ENCODE measurements at places on chromosomes 3 and 15.

GRCh38 chr3:139299261-139300132 lies 44.3 kb upstream of the MRPS22 start:
- no peak for DNase-seq

DNA sequence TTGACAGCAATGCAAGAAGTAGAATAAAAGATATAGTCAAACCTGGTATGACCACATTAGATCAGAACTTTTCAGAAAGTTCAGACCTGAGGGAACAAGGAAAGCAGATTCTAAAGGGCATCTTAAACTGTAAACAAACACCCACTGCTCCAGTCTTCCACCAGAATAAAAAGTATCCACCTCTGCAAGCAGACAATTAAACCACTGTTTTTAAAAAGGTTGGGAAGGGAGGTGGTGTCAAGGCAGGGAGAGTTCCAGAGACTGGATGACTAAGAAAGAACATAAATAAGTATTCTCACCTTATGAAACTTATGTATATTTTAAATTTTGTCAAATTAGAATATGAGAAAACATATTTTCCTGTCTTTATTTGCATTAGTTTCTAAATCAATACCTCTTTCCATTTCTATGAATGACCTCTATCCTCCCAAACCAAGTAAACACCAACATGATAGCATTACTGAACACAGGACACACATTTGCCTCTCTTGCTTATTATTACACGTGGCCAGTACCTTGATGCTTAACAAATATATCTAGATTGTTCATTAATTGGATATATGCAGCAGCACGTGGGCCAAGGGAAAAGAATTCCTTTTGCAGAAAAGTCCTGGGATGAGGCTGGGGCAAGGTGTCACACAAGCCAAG lies 31.6 kb downstream of the PIK3CB start:
- no peak for DNase-seq

GRCh38 chr15:54998661-54999060 lies 198.1 kb downstream of the RSL24D1 start:
- DNase-seq: no peak

DNA sequence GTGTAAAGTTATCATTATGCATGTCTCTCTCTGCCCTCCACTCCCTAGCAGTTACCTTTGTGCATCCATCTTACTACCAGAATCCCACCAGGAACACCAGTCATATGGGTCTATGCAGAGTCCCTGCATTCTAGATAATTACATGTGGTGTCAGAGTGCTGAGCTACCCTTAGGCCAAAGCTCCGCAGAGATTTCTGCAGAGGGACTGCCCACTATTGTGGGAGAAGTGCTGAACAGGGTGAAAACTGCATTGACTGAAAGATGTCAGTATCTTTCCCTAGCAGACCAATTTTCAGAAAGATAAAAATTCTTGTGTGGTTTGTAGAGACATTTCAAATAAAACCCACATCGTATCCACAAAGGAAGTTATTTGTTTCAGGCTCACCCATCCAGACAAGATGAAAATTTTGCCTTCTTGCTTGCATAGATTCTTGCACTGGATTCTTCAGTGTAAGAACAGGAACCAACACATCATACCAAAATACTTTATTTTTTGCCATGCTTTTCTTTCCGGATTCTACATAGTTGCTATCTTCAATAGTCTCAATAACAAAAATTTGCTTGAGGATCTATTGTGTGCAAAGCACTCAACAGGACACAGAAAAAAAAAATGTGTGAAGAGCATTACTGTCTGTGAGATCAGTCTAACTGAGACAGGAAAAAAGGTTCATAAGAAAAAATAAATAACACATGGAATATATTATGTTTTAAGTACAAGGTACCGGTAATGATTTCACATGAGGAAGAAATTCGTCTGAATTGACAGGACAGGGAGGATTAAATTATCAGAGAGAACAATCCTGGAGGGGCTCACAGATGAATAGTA lies 32.0 kb upstream of the CCDC80 start:
- DNase-seq: no peak

DNA sequence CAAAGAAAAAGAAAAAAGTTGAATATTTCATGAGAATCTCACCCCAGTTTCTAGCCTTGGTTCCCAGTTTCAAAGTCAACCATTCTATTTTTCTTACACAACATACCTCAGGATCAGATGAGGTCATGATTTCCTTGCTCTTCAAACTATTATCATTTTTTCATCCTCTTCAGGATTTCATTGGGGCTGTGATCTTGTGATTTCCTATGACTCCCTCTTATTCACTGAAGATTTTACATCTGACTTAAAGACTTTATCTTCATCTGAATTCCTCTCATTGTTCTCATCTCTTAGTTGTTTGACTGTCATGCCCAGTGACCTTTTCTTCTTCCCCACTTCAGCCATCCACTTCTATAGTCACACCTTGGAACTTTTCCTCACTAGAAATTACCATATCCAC lies 3.1 kb upstream of the C3orf33 start:
- no peak for DNase-seq

DNA sequence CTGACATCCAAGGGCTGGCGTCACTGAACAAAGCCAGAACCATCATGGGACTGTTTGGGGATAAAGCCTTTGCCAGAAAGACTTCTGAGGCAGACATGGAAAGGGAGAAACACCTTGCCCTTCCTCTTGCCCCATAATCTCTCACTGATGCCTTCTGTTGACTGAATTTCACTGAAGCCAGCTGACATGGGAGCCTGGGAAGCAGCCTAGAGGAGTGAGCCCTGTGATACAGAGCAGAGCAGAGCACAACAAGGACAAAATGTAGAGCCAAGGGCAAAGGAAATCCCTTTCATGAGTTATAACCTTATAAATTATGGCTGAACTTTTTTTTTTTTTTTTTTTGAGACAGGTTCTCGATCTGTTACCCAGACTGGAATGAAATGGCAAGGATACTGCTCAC lies 9.8 kb upstream of the CNOT10 start:
- no peak for DNase-seq
